ENCODE measurements at places on chromosomes 16 and 17. TPM values are rescaled to one million over a fixed set of nuclear protein-coding genes. Genes with fewer than 3 reads are reported as not detected.

Gene MT3
- total RNA-seq: not detected

Gene HYDIN
- 1.2 TPM for total RNA-seq

Gene CRK
- total RNA-seq: 83.4 TPM

Gene KRT33B
- not detected for total RNA-seq

Gene RAB26
- not detected for total RNA-seq
